Stimulated activated memory B cell treated with anti-CD40 and anti-IgM and Interleukin-4, amounts not matched to agents 10 μg/mL and 1 μg/mL and 100 μg/mL, for 72 hours (primary cell): ENCODE measurements at places on chromosomes 2 and 18.

DNA sequence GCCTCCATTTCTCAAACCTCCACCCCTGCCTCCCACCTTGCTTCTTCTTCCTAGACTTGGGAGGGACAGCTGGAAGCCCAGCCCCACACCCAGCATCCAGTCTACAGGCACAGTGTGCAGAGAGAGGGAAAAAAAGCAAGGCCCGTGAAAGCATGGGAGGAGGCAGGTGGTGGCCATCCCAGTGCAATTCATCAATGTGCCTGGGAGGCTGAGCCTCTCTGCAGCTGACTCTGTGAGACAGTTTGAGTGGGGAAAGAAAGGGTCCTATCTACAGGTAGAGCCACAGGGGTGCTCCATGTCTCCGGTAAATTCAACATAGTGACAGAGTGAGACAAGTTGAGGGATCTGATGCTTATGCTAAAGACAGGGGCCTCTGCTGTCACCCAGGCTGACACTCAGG, 340.6 kb downstream of the DYSF start:
- ATAC-seq: no peak

- ATAC-seq: no peak
Measured at GRCh38 chr2:16861111-16861510, 195.5 kb upstream of the CYRIA start.

GRCh38 chr18:12485479-12486105, 77.9 kb downstream of the PRELID3A start:
- ATAC-seq: no peak

DNA sequence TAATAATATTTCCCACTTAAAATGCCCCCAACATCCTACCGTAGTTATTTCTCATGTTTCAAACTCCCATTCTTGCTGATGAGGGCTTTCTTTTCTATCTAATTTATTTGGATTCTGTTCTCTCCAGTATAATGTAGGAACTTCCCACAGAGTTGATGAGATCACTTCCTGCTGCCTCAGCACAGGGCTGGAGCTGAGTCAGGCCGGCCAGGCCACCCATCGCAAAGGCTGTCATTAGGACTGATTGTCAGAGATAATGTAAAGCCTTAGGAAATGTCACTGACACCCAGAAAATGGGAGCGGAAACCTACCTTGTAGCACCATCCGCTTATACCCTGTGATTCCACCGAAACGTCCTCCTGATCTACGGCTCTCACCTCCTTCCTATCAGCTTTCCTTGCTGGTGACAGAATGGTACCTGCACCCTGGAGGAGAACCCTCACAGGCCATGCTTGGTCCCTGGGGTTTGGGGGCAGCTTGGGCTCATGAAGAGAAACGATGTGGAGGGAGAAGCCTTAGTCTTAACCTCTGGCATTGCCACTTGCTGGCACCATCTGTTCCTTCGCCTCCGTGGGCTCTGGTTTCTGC, 672.8 kb upstream of the ID2 start:
- ATAC-seq: no peak

DNA sequence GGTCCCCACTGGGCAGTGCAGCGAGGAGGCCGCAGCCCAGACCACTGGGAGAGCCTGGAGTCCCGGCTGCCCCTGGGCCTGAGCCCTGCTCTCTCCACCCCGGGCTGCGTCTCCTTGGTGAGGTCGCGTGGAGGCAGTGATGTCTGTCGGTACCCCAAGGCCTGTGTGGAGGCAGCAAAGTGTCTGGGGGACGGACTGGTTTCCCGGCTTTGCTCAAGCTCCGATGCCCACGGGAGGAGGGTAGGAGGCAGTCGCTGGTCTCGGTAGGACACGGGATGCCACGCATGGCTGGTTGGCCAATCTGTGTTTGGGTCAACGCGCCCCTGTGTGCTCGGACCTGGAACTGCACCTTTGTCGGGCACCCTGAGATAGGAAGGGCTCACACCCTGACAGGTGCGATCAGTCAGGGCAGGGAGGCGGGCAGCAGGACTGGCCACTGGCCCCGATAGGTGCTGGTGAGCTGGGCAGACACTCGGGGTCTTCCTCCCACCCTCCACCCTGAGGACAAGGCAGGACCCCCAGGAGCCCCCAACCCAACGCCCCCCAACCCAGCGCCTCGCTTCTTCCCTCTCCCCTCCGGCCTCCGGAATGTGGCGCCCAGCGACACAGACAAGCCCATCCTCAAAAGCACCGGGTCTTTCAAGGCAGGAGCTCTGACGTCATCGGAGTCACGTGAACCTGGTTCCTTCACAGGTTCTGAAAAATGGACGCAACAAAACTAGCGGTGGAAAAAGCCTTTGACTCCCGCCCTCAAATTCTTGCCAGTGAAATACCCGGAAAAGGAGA, 288.6 kb downstream of the NDUFA10 start:
- ATAC-seq: no peak

DNA sequence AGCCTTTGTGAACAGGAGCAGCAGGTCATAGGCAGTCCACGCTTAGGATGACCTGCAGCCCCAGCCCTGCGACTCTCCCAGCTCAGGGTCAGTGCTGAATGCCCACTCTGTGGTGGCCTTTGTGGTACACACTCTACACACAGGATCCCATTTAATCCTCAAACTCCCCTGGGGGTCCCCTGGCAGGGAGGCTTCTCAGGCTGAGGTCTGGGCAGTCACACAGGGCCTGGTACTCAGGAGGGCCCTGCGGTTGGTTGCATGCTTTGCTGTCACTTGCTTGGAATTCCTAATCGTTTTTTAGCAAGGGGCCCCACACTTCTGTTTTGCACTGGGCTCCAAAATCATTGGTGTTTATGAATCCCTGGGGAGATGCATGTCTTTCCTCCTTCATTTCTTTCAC, 113.0 kb downstream of the EML6 start:
- no peak for ATAC-seq

- ATAC-seq: no peak
Measured at GRCh38 chr2:156852210-156852609, 405.3 kb upstream of the GALNT5 start.

GRCh38 chr18:21672521-21673267, 31.9 kb downstream of the ABHD3 start:
- no peak for ATAC-seq

DNA sequence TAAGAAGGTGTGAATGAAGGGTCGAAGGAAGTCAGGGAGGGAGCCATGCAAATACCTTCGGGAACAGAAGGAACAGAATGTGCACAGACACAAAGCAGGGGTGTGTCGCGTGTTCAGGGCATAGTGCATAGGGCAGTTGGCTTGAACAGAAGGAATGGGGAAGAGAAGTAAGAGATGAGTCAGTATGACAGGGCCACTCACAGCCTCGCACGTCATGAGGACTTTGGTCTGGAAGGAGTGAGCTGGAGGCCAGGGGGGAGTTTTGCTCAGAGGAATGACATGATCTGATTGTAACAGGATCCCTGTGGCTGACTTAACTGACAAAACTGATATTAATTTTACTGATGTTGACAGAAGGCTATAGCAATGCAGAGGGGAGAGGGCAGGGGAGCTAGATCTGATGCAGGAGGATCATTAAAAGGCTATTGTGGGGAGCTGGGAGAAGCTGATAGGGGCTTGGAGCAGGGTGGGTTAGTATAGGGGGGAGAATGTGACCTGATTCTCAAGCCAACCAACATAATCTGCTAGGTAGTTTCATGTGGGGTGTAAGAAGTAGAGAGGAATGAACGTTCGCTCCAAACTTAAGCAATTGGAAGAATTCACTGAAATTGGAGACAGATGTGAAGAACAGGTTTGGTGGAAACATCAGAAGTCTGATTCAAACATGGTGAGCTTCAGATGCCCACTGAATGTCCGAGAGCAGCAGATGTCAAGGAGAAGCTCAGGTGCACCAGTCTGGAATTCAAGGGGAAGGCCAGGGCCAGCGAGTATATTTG, 60.4 kb upstream of the COPS8 start:
- no peak for ATAC-seq

GRCh38 chr2:199228887-199229819, 228.6 kb downstream of the SATB2 start:
- ATAC-seq: no peak

DNA sequence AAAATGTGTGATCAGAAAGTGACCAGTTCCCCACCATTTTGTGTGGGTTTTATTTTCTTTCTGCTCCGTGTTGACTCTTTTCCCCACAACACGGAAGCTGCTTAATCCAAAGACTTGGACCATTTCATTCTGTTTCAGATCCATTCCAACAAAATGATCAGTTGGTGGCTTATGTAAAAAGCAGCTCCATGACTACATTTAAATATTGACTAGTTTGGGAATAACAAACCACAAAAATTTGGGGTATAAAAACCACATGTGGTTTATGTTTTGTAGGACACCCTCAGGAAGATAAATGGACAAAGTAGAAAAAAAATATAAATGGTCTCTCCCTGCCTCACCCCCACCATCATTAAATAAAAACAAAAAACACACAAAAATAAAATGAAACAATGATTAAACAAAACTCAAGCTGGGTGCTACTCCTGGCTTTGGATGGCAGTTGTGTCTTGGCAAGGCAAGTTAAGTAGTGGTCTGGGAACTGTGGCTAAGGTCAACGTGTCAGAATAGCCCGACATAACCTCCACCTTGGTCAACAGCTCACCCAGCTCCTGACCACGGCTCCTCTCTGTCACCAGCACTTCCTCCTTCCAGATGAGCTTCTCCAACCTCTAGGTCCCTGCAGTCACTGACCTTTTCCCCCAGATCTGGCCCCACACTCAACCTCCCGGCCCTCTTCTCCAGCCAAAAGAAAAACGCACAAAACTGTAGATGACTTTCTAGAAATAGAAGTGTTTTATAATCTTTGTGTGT, 12.8 kb upstream of the WIPF1 start:
- no peak for ATAC-seq

- ATAC-seq: no peak
Measured at GRCh38 chr2:30106543-30106942, 40.3 kb upstream of the YPEL5 start.

GRCh38 chr2:102704531-102704930, 57.3 kb upstream of the TMEM182 start:
- no peak for ATAC-seq

- ATAC-seq: no peak
Measured at GRCh38 chr18:55934821-55935220, 346.8 kb upstream of the TCF4 start.

- no peak for ATAC-seq
Measured at GRCh38 chr18:50647237-50647636, 87.3 kb downstream of the MAPK4 start.

- ATAC-seq: no peak
Measured at GRCh38 chr18:50675043-50675442, 115.2 kb downstream of the MAPK4 start.

GRCh38 chr2:70325875-70326274, 24.0 kb upstream of the FAM136A start:
- no peak for ATAC-seq

GRCh38 chr18:32271672-32272208, 81.9 kb downstream of the MEP1B start:
- no peak for ATAC-seq
